ENCODE measurements at places on chromosomes 5 and 9.

GRCh38 chr5:40409601-40410000 lies 270.1 kb upstream of the PTGER4 start:
- DNase-seq, result no peak

DNA sequence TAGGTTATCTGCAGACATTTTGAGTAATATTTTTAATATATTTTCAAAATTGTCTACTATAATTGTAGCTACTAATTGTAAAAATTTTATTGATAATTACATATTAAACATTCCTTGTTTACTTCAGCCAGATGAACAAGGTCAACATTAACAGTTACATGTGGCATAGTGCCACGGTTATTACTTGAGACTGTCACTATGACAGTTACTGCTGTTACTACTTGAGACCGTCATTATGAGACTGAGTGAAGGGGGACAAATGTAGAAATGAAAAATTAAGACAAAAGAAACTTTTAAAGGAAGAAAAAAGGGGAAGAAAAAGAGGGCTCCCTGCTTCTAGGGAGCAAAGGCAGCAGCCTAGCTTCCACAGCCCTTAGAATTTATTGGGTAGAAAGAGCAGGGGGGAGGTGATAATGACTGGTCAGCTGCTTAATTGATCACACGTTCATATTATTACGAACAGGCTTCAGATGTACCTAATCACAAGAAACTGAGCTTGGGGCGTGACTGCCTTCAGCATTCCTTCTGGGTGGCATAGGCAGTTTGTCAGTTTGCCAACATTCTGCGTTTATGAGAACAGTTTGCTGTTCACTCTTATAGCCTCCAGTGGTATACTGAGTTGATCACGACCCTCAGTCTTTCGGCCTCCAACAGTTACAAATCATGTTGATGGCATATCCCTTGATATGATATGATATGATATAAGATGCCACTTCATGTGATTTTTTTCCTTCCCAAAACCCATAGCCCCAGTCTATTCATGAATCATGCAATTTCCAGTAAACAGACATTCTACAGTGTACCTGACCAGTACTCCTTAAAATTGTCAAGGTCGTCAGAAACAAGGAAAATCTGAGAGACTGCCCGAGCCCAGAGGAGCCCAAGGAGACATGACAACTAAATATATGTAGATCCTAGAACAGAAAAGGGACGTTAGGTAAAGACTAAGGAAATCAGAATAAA lies 13.1 kb downstream of the MARCHF6 start:
- DNase-seq, result peak; percentile 70

DNA sequence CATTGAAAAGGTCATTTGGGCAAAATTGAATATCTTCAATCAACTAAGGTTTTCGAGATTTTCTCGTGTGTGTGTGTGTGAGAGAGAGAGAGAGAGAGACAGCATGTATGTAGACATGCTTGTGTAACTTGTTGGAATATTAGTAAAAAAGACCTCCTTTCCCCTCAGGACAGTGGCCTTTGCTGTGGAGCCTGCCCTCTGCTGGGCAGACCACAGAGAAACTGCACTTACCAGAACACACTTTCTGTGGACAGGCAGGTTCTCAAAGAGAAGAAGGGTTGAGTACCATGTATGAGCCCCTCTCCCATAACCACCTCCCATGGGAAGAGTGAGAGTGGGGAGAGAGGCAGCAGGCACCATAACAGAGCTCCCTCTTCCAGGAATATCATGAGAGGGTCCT lies 45.6 kb downstream of the CFAP90 start:
- peak; percentile 13 for DNase-seq

DNA sequence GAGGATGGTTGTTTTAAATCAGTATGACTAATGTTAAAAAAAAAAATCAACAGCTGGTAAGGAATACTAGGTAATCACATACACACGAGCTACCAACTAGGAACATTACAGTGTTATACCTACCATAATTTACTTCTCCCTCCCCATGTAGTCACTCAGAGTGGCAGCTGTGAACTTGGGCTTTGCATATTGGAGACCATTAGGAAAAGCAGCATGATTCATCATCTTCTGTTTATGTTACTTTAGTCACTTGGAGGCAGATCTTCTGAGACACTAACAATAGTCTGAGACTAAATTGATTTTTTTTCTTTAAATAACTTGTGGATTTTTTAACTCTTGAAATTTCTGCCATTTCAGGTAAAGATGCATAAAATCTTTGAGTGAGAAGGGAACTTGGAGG lies 141.5 kb upstream of the NR4A3 start:
- peak; percentile 32 for DNase-seq

DNA sequence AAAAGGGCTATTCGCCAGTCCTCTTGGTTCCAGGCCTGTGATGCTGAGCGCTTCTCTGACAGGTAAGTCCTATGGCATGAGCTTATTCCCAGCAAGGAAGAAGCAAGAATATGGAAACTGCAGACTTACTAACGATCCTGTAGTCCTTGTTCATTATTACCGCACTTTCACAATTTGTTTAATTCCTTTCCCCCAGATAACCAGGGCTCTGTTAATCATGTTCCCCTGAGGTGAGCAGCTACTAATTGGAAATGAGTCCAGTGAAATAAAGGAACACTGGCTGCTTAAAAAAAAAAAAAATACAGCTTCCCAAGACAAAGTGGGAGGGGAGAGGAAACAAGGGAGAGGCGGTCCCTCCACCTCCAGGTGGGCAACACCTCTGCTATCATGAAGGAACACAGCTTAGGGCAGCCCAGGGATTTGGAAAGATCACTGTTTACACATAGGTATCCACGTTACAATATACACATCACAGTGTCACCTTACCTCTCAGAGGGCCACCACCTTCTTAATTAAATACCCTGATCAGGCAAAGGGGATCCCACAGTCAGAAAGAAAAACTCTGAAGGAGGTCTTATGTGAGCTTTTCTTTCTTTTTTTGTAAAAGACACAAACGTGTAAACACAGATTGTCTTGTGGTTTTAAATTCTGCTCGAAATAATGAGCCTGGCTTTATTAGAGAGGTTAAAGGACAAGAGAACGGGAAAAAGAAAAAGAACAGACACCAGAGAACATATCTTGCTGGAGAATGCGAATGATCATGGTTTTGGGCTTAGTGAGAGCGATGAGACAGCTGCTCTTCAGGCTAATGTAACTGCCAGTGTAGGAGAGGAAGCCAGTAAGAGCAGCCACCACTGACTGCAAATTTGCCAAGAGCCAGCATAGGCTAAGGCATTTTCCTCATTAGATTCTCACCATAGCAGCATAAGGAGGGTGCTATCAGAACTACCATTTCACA lies 258.6 kb downstream of the CRB2 start:
- no peak for DNase-seq

DNA sequence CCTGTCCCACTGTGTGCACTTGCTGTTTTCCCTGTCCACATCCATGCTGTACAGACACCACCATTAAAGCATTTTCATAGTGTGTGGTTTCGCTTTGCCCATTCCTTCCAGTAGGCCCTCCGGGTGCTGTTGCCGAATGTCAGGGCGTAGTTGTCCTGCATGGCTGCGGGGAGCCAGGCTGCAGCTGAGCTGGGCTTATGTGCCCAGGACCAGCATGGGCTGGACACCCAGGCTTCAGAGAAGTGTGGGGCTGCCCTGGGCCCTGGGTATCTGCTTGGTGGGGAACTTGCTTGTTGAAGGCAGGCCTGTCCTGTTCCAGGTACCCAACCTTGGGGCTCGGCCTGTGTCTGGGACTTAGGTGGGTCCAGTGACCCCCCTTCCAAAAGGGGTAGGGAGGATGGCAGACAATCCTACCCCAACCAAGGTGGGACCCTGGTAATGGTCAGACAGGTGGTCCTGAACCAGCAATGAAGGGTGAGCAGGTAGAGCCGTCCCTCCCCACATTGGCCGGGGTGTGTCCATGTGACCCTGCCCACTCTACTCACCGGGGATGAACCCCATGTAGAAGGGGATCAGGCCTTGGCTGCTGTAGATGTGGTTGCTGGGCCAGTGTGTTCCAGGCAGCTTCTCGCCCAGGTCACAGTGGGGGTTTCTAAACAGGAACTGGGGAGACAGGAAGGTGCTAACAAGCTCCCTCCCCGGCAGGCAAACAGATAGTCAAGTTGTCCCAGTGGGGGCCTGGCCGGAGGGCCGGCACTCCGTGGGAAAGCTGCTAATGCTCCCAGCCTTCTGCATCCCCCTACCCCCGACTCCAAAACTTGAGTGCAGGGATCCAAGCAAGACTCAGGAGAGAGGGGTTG lies 2.8 kb downstream of the TUBB4B start:
- DNase-seq, result peak; percentile 38
